ENCODE measurements at places on chromosomes 2 and 18. TPM values are rescaled to one million over a fixed set of nuclear protein-coding genes. Genes with fewer than 3 reads are reported as not detected.

The HTR2B gene
- not detected for total RNA-seq

The CXCR1 gene
- total RNA-seq, result not detected

The CHRND gene
- total RNA-seq, result not detected

The TFCP2L1 gene
- total RNA-seq, result 1.6 TPM

The TNFRSF11A gene
- 1.2 TPM for total RNA-seq

The FECH gene
- 30.4 TPM for total RNA-seq

The C2orf80 gene
- total RNA-seq, result not detected

The NAPG gene
- total RNA-seq, result 34.7 TPM

The ANKRD62 gene
- not detected for total RNA-seq

The MYCN gene
- 48.4 TPM for total RNA-seq

The PLGLB1 gene
- 0.33 TPM for total RNA-seq

The NPHP1 gene
- total RNA-seq, result 1.9 TPM

The SPRED2 gene
- 16.1 TPM for total RNA-seq

The TRIM54 gene
- 5.5 TPM for total RNA-seq

The TNS1 gene
- 3.8 TPM for total RNA-seq

The GTF2A1L gene
- total RNA-seq, result 1.7 TPM

The CASP10 gene
- 5.4 TPM for total RNA-seq

The PHOSPHO2 gene
- total RNA-seq, result 3.8 TPM

DNA sequence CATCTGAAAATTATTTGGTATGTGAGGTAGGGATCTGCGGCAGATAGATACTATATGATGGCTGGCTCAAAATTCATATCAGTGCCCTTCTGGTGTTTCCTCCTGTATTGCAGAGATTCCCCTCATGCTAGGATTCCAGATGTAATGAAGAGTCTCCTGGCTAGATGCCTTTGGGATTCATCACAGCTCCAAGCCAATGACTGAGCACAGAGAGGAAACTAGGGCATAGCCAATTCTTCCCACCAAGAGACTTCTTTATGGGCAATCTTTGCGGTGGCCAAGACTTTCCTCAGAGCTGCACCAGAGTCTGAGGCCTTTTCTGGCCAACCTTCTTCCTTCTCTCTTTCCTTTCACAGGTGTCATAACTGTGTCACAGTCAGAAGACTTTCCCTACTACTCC is 25.5 kb upstream of the CIB4 start:
- no peak for DNase-seq

DNA sequence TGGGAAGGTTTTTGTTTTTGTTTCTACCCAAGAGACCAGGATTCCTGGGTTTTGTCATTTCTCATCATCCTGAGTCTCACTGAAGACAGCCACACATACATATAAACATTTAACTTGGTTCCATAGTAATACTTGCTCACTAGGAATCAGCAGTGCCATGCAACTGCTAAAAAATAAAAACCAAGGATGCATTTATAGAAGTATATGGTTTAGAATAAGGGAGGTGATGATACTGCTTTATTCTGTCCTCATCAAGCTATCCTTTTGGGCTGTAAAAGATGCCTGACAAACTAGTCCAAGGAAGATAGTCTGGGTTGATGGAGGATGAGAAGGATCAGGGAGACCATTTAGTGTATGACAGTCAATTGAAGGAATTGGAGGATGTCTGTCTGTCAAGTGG is 740 bp downstream of the SPATA3 start:
- DNase-seq, result no peak

DNA sequence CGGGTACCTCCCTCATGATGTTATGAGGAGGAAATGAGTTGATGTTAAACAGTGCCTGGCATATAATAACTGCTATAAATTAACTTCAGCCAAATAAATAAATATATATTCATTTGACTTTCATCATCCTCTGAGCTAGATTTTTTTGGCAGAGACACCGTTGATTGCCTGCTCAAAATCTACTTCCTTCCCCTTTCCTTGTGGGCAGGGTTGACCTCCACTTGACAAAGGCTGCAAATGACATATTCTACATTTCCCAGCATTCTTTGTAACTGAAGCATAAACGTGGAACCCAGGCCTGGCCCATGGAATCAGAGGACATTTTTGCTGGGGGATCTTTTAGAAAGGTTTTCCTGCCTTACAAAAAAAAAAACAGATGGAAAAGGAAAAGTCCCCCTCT is 177.8 kb downstream of the TXNL1 start:
- DNase-seq, result no peak

DNA sequence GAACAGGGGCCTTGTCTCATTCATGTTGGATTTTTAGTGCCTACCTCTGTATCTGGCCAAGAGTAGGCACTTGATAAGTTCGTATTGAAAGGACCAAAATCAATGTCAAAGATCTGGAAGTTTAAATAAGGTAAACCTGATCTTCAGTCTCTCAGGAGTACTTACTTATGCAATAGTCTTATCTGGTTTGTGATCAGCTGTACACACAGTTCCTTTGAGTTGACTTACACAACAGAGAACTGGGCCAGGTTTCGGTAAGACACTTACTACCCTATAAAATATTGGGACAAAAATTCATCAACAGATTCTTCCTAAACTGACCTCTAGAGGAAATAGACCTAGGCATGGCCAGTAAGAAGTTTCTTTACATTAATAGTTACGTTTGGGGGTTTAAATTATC is 113.6 kb upstream of the NXPH2 start:
- no peak for DNase-seq

DNA sequence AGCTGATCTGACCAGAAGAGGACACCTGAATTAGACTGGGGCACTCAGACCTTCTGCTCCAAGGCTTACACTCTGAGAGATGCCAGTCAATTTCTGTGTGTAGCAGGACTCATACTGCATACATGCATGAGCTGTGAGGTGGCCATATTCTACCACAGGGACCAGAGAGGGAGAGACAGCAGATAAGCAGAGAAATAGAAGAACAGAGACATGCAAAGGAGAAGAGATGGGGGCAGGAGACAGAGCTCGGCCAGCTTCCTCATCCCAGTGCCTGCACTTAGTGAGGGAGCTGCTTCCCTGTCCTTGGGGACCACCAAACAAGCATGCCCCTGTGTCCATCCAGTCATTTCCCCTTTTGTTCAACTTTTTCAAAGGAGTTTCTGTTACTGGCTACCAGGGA is 73.9 kb upstream of the ALK start:
- DNase-seq, result no peak

GRCh38 chr2:17156086-17156485 is 362.2 kb downstream of the RAD51AP2 start:
- DNase-seq, result no peak

DNA sequence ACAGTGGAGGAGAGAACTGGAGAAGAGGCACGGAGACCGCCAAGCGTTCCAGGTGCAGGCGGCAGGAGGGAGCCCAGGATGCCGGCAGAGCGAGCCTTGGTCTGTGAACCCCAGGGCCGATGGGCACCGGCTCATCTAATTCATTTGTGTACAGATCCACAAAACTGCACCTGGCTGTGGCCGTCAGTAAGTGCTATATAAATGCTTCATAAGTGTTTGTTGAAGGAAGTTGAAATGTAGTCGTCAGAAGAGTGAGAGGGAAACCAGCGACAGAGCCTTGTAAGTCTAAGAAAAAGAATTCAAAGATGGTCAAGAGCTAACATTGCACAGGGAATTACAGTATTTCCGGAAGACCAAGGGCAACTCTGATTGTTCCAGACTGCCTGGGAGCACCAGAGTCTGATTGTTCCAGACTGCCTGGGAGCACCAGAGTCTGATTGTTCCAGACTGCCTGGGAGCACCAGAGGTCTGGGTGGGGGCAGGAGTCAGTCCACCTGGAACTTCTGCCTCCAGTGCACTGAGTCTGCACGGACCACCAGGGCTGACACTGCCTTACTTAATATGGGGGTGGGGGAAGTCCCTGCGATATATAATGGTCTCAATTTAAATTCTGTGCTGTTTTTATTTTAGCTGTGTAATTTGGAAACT is 112.3 kb downstream of the BCL2 start:
- no peak for DNase-seq

- DNase-seq, result no peak
Observed at GRCh38 chr18:44651478-44651877, 29.2 kb upstream of the SETBP1 start.

DNA sequence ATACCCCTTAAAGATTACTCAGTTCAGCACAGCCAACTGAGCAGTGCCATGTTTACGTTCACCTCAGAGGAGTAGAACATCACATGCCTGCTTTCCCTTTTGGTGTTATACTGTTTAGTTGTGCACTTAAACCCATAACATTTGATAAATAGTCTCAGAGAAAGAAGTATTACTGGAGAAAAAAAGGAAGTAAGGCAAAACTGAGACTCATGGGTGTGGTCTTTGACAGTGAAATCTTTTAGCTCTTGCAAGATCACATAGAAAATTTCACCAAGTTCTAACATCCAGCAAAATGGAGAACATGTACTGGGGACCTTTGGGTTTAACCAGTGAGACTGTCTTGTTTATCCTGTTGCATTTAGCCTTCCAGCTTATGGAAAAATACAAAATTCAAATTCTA is 5.6 kb downstream of the TANK start:
- DNase-seq, result no peak

GRCh38 chr2:189293164-189293563 is 113.6 kb upstream of the COL5A2 start:
- DNase-seq, result no peak

- DNase-seq, result no peak
Observed at GRCh38 chr2:84223191-84223590, 235.9 kb downstream of the SUCLG1 start.

DNA sequence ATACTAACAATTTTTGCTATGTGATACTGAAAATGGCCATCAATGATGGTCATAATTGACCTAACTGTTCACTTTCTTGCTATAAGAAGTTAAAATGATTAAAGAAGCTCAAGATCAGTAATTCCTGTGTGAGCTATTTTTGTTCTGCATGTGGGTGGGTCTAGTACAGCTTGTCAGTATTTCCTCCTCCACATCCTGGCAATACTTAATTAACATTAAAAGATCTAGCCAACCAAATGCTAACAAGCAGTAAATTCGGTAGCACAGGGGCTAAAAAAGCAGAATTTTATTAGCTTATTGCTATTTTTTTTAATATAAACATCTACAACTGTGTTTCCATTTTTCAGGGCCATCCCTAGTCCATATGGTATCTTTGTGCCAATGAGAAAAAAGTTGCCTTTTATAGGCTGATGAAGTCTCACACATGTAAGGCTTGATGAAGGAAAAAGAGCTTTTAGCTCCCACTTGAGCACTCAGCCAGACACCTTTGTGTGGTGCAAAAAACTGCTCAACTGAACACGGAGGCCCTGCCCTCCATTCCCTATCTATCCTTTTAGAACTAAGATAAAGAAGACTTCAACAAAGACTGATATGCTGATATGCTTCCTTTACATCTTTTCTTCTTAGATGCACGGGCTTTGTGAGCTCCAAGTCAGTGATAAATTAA is 4.9 kb upstream of the PNO1 start:
- DNase-seq, result no peak

DNA sequence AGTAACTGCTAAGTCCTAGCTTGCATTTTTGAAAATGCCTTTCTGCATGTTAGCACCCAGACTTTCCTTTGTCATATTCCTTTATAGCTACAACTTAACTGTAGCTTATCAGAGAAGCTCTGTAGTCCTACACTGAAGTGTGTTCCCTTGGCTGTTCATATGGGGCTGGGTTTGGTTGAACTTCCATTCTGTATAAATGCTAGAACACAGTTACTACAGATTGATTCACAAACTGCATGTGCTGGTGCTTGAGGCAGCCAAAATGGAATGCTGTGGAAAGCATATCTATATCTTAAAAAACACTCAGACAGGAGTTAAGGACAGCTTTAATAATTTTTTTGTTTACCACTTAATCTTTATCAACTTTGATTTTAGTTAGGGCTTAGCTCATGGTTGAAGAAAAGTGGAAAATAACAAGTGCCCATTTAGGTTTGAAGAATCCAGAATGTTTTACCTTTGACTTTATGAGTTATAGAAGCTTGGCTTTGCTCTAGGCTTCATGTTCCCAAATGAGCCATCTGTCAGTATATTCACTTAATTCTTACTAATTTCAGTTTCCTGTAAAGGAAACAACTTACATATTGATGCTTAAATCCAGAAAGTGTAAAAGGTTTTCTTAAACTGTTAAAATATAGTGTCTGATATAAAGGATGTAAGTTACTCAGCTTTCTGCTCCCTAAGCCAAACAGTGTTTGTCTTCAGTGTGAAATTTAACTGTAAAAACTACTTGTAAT is 148.9 kb downstream of the AGPS start:
- no peak for DNase-seq

DNA sequence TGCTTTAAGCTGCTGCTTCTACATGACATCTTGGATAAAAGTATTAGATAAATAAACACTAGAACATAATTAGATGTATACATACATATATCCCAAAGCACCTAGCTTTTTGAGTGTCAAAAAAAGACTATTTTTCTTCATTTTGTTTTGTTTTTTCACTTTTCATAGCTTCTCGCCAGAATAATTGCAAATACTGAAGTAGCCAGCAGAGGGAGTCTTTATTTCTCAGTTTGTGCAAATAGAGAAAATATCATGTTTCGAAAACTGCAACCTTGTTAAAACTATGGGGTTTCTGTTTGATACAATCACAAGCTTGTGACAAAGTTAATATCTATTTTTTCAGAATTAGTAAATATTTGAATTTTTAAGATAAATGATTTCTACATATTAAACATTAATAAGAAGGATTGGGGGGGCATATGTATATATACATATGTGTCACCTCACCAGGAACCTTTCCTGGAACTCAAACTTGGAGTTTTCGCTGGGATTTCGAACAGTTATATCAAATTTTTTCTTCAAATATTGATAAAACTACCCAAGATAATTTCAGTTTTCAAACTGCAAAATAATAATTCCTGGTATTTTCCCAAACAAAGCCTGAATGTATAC is 61.0 kb downstream of the GRB14 start:
- no peak for DNase-seq

DNA sequence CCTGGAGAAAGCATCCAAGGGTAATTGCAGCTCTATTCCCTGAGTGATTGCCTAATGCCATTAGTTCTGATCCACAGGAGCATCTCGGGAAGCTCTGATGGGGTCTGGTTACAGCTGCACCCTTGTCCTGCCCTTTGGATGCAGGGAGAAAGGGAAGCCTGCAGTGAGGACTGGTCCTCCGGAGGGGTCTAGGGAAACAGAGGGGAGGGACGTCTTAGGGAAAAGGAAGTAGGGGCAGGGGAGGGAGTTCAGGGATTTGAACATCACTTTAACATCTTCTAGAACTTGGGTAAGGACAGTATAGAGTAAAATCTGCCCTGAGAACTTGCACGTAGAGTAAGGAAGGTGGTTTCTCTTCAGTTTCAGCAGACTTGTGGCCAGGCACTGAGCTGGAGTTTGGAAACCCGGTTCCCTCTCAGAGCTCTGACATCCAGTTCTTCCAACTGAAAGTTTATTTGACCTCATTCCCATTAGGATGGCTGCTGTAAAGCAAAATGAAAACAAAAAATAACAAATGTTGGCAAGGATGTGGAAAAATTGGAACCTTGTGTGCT is 20.5 kb downstream of the ONECUT2 start:
- DNase-seq, result no peak

- DNase-seq, result no peak
Observed at GRCh38 chr2:207362716-207363115, 167.0 kb upstream of the CREB1 start.

GRCh38 chr2:119106301-119106897 is 52.2 kb downstream of the C1QL2 start:
- peak; percentile 55 for DNase-seq

Data from H7 (cell line).